ENCODE measurements at places on chromosomes 1 and 21.

- DNase-seq, result peak; percentile 43
These were observed 278.8 kb downstream of the ASTN1 start for GRCh38 chr1:176885751-176886150.

GRCh38 chr1:227774821-227775661, 39.8 kb downstream of the SNAP47 start:
- DNase-seq, result peak; percentile 55

GRCh38 chr1:180167021-180167701, 12.5 kb downstream of the QSOX1 start:
- no peak for DNase-seq

DNA sequence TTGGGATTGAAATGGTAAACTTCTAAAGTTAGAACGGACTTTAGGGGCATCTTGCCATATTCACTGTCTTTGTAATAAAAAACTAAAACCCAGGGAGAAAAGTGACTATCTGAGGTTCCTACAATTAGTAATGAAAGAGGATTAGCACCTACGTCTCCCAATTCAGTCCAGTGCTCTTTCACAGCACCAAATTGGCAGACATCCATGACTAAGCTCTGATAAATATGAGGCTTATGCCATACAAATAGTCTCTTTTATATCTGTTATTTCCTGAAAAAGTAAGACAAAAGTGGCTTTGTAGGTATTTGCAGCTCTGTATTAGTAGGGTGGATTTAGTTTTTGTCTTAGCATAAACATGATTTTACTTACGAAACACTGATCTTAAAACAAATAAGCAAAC, 315.0 kb upstream of the NRIP1 start:
- DNase-seq, result no peak

DNA sequence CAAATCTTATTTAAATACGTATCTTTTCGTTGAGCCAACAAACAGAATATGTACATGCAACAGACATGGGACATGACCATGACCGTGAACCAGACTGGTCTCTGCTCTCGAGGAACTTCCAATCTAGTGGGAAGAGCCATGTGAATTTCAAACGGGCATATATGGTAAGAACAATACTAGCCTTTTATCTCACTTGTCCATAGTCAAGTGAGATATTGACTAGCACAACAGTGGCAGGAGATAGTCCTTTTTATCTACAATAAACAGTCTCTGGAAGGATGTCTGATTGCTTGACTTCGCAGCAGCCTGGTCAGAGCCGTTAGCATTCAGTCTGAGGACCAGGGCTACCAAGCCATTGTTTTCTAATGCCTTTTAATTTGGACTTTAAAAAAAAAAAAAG, 12.6 kb upstream of the PLA2G2C start:
- DNase-seq, result no peak

GRCh38 chr1:156096640-156097391, 14.6 kb upstream of the MEX3A start:
- peak; percentile 86 for DNase-seq

GRCh38 chr1:238914346-238914745, 472.0 kb upstream of the CHRM3 start:
- DNase-seq, result no peak

DNA sequence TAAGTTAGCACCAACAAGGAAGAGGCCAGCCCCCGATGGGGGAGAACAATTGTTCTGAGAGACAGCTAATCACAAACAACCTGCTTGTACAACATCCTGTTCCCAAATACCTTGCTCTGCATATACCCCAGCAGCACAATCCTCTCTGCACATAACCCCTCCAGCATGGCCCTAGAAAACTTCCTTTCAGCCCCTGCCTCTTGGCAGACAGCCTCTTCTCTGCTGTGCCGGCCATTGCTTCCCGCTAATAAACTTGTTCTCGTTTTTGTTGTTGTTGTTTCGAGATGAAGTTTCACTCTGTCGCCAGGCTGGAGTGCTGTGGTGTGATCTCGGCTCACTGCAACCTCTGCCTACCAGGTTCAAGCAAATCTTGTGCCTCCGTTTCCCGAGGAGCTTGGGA, 392.7 kb downstream of the SMYD3 start:
- no peak for DNase-seq

DNA sequence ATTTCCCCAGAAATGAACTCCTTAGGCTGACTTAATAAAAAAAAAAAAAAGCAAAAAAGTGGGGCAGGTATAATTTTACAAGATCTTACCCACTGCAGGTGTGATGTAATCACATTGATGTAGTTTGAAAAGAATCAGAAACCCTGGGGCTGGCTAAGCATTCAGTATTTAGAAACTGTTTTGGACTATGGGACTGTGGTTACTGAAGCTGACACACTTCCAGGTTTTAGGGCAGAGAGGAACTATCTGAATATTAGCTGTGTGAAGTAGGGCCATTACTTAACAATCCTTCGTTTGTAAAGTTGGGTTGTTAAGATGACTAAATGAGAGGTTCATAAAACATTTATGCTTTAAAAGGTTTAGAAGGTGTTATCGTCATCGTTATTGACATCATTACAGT, 165.3 kb downstream of the FASLG start:
- DNase-seq, result no peak

- no peak for DNase-seq
These were observed 8.4 kb upstream of the PEX19 start for GRCh38 chr1:160293020-160293968.

DNA sequence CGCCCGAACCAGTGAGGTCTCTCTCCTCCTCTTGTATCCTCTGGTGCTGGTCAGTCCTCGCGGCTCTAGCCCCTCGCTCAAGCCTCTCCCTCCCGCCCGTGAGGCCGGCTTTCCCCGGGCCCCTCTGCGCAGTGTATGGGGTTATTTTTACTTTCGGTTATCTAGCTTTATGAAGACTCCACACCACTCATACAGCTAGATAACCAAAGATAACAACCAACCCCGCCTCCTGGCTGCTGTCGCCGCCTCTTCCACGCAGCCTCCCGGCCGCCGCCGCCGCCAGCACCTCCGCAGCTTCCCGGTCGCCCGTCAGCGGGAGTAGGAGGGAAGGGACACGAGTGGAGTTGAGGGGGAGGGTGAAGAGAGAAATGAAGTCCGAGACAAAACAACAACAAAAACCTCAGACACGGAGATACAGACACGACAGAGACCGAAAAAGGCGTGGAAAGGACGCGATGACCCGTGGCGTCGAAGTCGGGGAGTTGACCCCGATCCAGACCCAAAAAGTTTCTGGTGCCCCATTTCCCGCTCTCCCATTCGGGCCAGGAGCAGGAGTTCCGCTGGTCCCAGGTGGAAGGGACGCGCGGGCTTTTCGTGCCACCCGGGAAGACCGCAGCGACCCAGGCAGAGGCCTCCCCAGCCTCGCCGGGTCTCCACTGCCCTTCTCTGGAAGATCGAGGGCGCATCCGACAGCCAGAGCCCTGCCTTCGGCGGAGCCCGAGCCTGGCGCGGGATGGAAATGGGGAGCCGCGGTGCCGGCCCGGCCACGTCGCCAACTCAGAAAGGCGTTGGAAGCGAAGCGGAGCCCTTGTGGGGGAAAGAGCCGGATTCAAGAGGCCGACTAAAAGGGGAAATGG, 51.4 kb downstream of the RHBG start:
- DNase-seq, result no peak

DNA sequence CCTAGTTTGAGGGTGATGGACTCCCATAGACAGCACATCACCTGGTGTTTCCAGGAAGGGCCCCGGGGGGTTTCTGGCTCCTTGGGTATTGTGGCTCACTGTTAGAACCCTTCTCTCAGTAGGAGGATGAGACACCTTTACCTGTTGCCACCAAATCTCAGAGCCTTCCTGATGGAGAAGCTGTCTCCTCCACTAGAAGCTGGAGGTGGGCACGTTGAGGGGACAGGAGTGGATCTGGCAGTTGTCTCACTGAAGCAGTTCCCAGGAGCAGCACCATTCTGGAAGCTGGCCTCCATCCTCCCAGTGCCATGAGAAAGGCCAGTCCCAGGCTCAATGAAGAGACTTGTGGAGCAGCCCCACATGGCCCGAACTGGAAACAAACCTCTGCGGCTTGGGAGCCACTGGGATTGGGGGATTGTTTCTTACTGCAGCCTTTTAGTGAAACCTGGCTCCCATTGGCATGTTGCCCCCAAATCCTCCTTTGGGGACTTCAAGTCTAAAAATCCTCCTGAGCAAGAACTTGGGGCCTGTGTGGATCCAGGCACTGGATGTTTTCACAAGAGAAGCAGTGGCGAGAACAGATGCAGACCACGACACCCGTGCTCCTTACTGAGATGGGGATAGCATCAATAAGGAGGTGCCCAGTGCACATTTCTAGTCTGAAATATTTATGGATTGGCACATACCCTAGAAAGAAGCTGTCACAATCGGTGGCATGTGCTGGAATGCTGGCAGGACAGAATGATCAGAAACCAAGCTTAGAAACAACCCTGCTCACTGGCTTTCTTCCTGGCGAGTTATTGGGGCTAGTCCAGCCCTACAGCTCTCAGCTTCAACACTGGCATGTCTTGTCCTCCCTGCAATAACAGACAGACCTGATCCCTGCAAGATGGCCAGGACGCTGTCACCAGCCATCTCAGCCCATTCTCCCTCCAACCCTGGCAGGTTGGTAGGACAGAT, 223.7 kb upstream of the AJAP1 start:
- DNase-seq, result no peak

GRCh38 chr21:40902299-40902698, 55.3 kb upstream of the DSCAM start:
- DNase-seq, result no peak

- DNase-seq, result no peak
These were observed 38.2 kb downstream of the URB2 start for GRCh38 chr1:229664133-229664689.

DNA sequence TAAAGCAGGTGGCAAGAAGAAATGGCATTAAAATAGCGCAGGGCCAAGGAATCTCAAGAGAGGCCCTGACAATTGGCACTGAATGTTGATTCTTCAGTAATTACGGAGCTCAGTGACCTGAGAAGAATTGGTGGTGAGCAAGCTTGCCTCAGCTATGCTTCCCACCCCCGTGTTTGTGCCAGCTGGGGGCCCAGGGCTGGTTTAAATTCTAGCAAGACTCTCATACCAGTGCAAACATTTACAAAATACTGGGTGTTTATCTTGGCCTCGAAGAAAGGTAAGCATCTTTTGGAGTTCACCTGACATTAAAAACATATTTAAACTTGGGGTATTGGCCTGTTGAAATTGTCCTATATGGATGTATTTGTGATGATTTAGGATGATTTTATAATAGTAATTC, 296.7 kb upstream of the USP25 start:
- DNase-seq, result no peak

- DNase-seq, result no peak
These were observed 7.3 kb upstream of the SIM2 start for GRCh38 chr21:36691555-36692041.

DNA sequence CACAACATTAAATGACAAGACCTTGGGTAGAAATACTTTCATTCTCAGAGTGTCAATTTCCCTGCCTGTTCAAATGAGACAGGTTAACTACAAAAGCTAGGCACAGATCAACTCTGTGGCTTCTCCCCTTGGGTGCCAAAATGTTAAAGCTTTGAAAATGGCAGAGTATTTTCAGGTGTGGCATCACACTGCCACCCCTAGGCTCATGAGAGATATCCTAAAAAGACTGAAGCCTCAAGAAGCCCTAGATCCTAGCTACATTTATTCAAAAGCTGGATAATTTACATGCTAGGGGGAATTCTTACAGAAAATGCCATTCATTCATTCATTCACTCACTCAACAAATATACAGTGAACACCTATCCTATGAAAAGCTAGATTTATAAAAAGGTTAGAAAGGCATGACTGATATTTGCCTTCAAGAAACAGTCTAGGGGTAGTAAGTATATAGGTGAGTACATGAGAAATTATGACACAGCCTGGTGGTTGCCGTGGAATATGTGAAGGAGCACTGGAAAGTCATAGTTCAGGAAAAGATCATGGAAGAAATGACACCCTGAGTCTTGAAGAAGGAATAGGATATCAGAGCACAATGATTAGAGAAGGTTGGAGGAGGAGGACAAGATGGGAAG, 15.9 kb upstream of the RAB4A start:
- peak; percentile 19 for DNase-seq

GRCh38 chr1:208107425-208108212, 136.6 kb downstream of the PLXNA2 start:
- DNase-seq, result peak; percentile 35

DNA sequence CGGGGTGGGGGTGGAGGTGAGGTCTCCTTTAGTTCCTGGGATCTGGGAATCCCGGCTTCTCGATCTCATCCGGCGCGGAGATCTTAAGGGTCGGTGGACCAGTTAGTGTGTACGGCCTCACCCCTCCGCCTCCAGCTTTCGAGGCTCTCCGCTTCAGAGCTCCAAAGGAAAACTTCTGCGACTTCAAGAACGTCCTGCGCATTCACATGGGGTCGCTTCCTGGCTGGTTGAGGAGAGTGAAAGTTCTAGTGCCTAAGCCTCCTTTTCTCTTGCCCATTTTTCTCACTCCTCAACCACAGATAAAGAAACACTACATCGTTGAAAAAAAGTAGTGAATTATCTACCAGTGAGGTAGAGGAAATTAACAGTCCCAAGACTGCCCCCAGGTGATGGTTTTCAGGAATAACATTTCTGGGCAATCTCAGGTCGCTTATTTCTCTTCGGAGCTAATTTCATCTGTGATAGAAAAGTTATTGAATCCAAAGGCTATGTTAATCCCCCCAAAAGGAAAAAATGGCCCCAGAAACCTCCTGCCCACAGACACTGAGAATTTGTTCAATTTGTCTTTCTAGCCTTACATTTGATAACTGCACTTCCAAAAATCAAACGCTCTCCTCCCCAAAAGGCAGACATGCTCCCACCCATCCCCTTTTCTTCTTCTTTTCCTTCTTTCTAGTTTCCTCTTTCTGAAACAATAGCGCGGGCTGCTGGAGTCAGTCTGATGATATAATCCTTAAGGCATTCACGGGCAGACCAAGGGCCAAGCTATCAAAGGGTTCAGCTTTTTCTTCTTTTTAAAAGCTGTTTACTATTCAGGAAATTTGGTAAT, 20.6 kb upstream of the TBX15 start:
- peak; percentile 56 for DNase-seq

GRCh38 chr1:164559342-164560051, 513 bp downstream of the PBX1 start:
- no peak for DNase-seq

GRCh38 chr1:27299385-27300271, 22.3 kb upstream of the TMEM222 start:
- DNase-seq, result peak; percentile 98

DNA sequence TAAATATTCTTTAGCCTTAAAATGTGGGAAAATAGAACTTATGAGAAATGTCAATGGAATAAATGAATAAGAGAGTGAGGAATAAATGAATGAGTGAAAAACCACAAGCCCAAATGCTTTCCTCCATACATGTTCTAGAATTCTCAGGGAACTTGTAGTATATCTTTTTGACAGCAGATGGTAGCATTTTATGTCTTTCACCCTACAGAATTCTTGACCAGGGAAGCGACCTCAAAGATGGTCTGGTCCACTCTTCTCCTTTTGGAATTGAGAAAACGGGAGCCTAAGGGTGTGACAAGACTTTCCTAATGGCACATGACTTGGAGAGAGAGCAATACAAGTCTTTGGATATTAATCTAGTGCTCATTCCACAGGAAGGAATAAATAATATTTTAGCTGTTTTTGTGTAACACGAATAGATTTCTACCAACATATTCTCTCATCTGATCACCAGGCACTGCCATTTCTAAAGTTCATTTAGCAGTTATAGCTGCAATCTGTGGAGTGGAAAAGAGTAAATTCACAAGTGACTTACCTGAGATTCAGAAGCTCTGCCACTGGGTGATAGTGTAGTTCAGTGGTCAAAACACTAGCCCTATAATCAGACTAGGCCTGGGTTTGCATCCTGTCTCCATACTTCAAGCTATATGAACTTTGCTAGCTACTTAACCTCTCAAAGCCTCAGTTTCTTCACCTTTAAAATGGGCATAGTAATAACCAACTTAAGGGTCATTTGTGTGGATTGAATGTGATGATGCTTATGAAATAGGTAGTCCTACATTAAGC, 15.0 kb upstream of the F5 start:
- DNase-seq, result peak; percentile 9
